ENCODE measurements at places on chromosomes 11 and 22.
A peak's percentile ranks its signal among the peaks of the same experiment; 100 is the strongest.

GRCh38 chr11:69064394-69064957 lies 15.7 kb downstream of the TPCN2 start:
- DNase-seq: no peak

- DNase-seq: no peak
Measured at GRCh38 chr11:73402834-73403185, 26.6 kb downstream of the RELT start.

GRCh38 chr11:121656328-121657090 lies 203.7 kb upstream of the SORL1-AS1 start:
- DNase-seq: peak; percentile 5

GRCh38 chr11:118295815-118296454 lies 8.6 kb upstream of the CD3E start:
- DNase-seq: peak; percentile 19

DNA sequence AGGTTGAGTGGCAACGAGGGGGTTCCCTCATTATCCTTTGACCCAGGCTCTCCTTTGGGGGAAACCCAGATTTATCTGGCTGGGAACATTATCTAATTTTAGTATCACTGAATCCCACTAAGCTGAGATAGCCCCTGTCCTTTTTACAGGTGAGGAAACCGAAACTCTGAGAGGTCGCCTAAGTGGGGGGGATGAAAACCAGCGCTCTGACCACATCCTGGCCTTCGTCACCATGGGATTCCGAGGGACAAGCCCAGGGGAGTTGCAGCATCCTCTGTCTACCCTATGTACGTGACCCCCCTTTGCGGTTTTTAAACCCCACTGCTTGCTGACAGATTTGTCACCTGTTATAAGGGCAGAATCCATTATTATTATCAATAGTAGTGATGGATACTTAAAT lies 61.0 kb downstream of the ISX start:
- DNase-seq: no peak

GRCh38 chr22:31857247-31857646 lies 87.1 kb upstream of the YWHAH start:
- no peak for DNase-seq

GRCh38 chr22:25147642-25147928 lies 52.1 kb upstream of the CRYBB3 start:
- no peak for DNase-seq

GRCh38 chr11:44904261-44905020 lies 46.2 kb downstream of the TP53I11 start:
- no peak for DNase-seq

- DNase-seq: no peak
Measured at GRCh38 chr11:6616596-6617250, 2.5 kb downstream of the TPP1 start.

- DNase-seq: no peak
Measured at GRCh38 chr22:47202819-47203553, 440.5 kb downstream of the TBC1D22A start.

DNA sequence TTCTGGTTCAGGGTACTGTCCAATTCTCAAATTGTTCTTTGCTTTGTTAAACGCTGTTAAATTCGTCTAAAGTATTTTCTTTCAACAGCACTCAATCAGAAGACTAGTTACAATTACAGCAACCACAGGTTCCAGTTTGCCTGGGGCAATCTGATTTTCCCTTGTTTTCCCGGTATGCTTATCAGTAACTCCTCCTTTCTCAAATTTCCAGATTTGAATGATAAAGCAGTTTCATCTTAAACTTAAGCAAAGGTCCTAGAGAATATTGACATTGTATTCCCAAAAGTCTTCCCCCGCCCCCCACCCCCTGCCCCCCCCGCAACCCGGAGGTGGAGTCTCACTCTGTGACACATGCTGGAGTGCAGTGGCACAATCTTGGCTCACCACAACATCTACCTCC lies 10.5 kb upstream of the USP28 start:
- DNase-seq: no peak

DNA sequence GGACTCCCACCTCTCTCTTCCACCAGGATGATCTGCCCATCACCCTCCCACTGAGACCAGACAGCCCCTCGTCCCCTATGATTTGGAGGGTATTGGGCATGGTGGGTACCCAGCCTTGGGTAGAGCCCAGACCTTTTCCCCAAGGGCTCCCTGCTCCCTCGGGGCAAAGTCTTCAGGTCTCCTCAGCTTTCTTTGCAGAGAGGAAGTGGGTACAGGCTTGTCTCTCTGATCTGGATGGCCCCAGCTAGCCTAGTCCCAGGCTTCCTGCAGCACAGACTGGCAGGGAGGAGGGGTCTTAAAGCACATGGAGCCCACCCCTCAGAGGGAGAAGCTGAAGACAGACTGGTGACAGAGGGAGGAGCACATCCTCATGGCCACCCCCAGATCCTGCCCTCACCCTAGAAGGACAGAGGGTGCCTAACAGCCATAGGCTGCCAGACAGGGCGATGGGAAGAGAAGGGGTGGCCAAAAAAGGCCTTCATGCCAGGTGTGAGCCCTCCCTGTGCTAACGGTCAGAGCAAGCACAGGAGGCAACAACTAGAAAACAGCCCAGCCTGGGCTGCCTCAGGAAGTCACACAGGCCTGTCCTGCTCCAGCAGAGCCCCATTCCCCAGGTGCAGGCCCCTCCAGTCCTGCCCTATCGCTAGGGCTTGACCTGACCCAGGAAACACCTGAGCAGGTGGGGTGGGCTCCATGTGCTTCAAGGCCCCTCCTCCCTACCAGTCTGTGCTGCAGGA lies 30.4 kb downstream of the SLC22A12 start:
- DNase-seq: no peak

DNA sequence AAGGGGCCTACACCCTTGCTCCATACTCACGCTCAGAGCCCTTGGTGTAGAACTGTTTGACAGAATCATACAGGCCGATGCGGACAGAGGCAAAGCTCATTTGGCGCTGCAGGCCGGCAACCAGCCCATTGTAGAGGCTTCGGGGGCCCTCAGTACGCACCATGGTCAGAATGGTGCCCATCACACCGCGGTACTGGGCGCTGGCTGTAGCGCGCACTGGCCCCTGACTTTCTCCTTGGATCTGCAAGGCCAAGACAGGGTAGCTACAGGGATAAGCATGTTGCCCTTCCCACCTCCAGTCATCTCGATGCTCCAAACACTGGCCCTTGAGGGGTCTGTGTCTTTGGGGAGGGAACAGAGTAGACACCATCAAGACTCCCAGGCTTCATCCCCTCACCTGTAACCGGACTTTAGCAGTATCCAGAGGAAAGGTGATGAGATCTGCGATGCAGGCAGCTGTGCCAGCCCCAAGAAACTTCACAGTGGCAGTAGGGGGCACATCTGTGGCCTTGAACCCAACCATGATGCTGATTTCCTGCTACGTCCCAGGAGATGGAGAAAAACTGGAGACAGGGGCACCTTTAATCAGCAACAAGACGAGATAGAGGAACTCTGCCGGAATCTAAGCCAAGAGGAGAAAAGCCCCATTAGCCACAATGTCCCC lies 4.7 kb downstream of the UCP2 start:
- DNase-seq: no peak

GRCh38 chr22:26643418-26644100 lies 13.8 kb upstream of the MIAT start:
- DNase-seq: no peak

DNA sequence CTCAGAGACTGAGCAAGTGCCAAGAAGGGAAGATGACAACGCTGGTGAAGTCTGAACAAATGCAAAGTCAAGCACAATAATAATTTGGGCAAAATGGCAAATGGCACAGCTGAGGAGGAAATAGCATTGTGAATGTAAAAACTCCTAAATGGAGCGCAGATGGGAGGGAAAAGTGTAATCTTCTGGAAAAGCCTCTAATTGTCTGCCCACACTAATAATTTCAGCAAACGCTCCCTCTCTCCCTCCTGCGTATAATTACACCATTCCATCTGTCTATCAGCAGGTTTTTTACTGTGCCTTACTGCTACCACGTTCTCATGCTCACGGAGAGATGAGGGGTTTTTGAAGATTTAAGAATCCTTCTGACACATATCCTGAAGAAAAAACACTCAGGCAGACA lies 302.6 kb downstream of the KIRREL3 start:
- no peak for DNase-seq

DNA sequence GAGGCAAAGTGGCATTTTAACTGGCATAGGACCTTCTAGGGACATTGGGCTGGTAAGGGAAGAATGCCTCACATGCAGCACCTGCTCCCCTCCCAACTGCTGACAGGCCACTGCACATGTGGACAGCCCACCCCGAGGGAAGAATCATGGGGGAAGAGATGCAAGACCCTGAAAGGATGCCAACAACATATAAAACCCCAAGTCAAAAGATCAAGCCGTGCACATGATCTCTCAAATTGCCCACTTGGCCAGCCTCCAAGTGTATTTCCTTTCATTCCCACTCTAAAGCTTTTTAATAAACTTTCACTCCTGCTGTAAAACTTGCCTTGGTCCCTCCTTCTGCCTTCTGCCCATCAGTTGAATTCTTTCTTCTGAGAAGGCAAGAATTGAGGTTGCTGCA lies 947.8 kb upstream of the CCDC90B start:
- DNase-seq: no peak

DNA sequence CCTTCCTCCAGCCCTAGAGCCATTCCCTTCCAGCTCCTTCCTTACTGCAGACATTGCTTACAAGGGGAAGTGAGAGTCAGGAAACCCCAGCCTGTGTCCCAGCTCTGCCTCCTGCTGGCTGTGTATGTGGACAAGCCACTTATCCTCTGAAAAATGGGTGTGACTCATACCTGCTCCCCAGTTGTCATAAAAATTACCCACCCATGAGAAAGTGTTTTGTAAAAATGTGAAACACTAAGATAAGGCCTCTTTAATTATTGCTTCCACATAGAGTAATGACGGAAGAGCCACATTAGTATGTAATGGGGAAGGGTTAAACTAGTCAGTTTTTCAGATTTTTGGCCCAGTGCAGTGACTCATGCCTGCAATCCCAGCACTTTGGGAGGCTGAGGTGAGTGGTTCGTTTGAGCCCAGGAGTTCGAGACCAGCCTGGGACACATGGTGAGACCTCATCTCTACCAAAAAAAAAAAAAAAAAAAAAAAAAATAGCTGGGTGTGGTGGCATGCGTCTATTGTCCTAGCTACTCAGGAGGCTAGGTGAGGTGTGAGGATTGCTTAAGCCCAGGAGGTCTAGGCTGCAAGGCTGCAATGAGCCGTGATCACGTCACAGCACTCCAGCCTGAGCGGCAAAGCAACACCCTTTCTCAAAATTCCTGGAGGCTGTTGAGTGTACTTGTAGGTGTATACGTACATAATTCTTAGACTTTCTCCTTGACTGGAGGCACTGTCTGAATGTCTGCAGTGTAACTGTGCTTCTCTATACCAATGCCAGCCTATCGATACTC lies 84.9 kb downstream of the CTTN start:
- DNase-seq: no peak

DNA sequence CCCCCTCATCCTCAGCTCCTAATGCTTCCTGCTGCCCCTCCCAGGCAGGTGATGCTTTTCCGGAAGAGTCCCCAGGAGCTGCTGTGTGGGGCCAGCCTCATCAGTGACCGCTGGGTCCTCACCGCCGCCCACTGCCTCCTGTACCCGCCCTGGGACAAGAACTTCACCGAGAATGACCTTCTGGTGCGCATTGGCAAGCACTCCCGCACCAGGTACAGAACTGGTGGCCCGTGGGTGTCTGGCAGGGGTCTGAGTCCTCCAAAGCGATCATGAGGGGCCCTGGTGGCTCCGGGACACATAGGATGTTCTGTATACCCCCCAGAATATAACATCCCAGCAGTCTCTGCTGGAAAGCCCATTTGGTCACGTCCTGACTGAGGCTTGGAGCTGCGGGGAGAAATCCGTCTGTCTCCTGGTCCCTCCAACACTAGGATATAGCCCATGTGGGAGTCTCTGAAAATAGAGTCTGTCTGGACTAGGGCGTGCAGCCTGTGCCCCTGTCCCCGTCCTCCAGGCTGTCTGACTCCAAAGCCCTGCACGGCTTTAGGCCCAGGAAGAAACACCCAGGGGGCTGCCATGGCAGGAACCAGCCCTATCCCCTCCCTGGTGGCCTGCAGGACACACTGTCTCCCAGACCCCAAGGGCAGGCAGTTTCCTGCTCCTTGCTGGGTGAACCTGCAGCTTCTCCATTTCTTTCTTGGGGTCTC lies 9.1 kb downstream of the F2 start:
- DNase-seq: no peak

DNA sequence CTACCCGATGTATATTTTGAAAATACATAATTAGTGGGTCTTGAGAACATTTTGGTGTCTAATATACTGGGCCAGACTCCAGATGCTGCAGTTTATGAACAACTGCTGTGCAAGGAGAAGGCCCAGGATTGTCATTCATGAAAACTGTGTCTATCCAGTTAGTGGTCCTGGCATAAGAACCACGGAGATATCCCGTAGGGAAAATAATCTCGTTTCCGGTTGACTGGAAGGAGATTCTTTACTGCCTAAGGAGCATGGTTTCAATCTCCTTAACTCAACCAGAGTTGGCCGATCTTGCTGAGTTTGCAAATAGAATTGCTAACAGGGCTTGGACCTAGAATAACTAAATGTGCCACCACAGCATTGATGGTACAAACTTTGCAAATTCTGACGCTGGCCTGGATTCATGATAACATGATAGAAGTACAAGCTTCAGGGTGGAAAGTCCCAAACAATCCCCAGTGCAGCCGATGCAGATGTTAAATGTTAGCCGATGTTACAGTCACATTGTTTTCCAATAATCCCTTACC lies 4.6 kb upstream of the RTCB start:
- DNase-seq: no peak

DNA sequence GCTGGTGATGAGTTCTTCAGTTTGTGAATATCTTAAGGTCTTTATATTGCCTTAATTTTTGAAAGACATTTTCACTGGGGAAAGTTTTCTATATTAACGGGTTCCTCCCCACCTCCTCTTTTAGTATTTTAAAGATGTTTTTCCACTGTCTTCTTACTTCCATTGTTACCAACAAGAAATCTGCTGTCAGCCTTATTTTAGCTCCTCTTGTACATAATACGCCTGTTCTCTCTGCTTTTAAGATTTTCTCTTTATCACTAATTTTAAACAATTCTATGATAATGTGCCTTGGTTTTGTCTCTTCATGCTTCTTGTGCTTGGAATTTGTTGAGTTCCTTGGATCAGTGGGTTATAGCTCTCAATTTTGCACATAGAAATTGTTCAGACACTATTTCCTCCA lies 280.4 kb downstream of the DCDC1 start:
- DNase-seq: no peak

GRCh38 chr11:125326126-125326525 lies 161.6 kb downstream of the PKNOX2 start:
- DNase-seq: no peak

GRCh38 chr22:26553056-26553752 lies 36.7 kb downstream of the TPST2 start:
- no peak for DNase-seq

GRCh38 chr11:61294717-61295595 lies at the start of gene VWCE:
Gene VWCE (minus strand): TSS chr11:61295316. CDS start chr11:61295037, 279 bp downstream.
- DNase-seq: peak; percentile 81

- DNase-seq: no peak
Measured at GRCh38 chr22:46649141-46650077, 29.2 kb downstream of the GRAMD4 start.

- no peak for DNase-seq
Measured at GRCh38 chr22:27709919-27710675, 91.5 kb downstream of the MN1 start.

- no peak for DNase-seq
Measured at GRCh38 chr11:108565653-108566052, 27.9 kb downstream of the EXPH5 start.
